ENCODE measurements at places on chromosomes 11 and 22.

DNA sequence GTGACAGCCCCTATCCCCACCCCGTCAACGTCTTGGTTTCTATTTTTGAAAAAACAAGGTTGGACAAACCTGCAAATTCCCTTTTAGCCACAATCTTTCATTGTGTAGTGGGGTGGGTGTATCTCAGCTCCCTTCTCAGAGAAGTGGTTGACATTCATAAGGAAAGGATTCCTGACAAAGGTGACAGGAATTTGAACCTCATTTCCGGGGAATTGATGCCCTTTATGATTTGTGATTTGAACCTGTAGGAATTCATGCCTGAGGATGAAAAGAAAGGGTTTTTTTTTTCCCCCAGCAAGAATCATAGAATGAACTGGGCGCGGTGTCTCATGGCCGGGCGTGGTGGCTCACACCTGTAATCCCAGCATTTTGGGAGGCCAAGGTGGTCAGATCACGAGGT is 14.5 kb downstream of the YPEL4 start:
- no peak for DNase-seq

GRCh38 chr11:27309046-27309445 is 54.0 kb downstream of the CCDC34 start:
- no peak for DNase-seq

DNA sequence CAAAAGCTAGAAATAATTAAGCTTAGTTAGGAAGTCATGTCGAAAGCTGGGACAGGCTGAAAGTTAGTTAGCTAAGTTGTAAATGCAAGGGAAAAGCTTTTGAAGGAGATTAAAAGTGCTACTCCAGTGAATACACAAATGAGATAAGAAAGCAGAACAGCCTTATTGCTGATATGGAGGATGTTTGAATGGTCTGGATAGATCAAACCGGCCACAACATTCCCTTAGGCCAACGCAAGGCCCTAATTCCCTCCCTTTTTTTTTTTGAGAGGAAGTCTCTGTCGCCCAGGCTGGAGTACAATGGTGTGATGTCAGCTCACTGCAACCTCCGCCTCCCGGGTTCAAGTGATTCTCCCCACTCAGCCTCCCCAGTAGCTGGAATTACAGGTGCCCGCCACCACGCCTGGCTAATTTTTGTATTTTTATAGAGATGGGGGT is 23.3 kb upstream of the WEE1 start:
- DNase-seq: peak; percentile 81

DNA sequence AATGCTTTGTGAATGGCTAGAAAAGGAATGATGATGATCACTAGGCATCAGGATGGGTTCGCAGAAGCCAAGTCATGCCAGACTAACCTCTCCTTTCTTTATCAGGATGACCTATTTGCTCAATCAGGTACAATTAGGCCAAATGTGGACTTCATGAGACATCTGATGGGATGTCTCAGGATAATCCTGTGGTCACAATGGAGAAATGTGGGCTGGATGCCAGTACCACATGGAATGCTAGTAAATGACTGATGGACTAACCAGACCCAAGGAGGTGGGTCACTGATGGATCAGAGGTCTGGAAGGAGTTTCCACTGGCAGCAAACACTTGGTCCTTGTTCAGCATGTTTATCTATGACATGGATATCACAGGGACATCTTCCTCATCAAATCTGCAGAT is 94.8 kb upstream of the PHOX2A start:
- DNase-seq: no peak

DNA sequence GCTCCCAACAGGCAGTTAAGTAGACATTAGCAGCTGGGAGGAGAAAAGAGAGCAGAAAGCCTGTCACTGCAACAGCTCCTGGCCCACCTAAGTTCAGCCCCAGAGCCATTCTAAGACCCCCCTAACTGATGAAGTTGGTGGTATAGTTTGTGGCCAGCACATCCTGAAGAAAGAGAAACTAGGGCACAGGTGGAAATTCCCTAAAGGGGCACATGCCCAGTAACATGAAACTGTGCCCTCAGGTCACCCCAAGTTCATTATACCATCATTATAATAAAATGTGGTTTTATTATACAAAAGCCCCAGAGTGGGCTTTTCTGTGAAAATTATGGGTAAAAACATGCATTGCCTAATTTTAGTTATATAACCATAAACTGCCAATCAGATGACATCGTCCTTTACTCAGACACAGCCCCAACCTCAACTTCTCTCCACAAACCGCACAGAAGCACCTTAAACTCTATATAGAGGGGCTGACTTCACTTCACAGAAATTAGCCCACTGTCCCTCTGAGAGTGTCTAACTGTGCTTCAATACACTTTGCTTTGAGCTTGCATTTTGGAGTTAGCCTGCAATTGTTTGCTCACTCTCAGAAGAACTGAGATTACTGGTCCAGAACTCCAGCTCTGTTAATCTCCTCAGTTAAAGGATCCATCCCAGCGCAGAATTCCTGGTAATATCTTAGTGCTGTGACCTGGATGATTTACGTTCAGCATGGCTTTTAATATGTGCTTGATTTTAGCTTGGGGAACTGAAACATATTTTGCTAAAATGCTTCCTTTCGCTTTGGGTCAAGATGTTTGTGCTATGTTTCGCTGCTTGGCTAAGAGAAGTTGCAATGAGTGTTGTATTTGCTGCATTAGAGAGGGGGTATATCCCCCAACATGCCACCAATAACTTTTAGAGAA is 1.8 kb upstream of the APOL3 start:
- DNase-seq: no peak

DNA sequence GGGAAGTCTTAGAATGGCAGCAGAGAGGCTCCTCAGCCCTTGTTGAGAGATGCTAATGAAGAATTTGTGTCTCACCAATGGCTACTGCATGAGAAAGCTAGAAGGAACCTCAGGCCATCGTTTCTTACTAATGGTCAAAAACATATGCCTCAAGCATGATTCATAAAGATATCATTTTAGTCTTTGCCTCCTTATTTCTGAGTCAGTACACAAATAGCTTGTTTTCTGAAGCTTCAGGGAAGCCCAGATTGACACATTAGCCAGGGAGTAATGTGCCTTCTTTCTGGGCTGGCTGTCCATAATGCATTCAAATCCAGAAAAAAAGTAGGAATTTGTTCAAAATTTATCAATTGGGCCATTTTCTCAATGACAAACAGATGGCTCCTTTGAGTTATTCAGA is 169.4 kb upstream of the ZBED5 start:
- DNase-seq: no peak

DNA sequence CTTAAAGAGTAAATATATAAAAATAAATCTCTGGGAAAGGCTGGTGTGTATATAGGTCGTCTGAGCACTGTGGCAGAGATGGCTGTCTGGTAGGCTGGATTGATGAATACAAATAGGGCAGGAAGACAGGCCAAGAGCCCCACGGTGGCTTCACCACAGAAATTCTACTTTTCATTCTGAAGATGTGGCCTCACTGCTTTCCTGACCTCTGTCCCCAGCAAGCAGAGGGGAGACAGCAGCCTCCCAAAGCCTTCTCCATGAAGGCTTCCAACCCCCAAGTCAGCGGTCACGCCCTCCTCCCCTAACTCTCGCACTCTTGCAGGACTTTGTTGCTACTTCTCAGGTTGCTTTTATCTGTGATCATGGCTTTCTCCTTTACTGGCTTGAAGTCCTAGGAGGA is 10.6 kb upstream of the KCNJ1 start:
- DNase-seq: no peak

DNA sequence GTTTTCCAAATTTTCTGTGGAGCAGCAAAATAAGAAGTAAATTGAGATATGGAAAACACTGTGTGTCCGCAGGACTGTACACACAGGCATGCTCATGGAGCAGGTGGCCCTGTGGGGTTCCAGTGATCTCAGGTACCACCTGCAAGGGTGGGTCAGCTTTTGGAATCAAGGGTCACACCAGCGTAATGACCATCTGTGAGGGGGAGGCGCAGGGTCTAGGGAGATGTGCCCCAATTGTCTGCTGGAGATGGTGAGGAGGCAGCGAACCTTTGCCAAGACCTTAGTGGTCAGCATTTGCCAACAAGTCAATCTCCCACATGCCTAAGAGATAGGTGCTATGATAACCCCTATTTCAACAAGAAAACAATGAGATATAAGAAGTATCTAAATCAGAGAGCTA is 49.4 kb downstream of the SHANK2 start:
- no peak for DNase-seq

- DNase-seq: no peak
Observed at GRCh38 chr11:131614631-131615030, 244.2 kb downstream of the NTM start.

DNA sequence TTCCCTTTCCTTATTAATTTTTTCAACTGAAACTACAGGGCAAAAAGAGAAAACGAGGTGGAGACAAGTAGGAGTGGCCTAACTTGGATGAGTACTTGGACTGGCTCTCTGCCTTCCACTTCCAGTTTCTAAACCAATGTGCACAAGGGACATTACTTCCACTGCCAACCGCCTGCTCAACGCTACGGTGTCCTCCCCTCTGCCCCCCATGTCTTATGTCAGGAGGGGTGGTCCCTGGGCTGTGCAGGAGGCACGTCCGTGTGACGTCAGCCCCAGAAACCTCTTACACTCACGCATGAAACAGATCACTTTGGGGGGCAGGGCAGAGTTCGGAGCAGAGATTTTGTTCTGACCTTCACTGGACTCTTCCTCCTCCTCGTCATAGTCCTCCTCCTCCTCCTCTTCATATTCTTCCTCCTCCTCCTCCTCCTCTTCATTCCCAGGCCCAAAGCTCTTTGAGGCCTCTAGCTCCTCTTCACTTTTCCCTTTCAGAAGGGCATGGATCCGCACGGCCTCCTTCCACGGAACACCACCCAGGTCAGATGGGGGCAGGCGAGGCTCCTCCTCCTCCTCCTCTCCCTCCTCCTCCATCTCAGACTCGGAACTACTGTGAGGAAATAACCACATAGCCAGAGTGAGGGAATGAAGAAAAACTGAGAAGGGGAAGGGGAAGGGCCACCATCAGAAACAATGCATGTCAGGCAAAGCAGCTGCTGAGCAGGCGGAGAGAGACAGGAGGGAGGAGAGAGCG is 57.4 kb upstream of the BID start:
- DNase-seq: no peak

DNA sequence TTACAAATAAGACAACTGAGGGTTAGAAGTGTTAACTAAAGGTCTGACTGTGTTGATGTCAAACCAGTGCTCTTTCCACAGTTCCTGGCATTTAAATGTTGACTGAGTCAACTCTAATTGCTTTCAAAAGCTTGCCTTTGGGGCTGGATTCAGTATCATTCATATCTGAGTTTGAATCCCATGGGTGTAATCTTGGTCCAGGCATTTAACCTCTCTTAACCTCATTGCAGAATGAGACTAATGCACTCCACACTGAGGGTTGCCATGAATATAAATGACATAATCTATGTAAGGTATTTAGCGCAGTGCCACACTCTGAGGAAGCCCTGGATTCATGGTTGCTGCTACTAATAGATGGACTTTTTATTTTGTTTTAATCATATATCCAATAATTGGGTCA is 274.3 kb downstream of the DDX10 start:
- DNase-seq: no peak

DNA sequence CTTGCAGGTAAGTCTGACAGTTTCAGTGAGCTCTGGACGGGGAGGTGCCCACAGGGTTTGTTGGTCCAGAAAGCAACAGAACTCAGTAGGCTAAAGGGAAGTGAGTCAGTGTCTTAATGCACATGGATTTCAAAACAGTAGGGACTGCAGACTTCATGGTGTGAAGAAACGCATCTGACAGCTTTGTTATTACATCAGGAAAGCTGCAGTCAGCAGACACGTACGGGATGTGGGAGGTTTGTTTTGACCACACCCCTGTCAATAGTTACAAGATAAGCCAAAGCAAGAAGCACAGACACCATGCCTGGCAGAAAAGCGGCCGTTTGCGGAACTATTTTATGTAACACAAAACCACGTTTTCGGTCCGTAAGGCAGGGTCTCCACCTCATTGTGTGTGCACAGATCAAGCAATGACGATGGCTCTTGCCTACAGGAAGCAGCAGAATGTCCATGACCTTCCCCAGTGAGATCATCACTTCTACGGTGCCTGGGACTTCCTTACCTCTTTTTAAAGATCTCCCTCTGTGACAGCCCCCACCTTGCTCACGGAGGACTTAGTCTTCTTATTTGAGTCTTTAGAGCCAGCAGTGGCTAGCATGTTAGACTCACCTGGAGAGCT is 58.2 kb upstream of the FTH1 start:
- peak; percentile 93 for DNase-seq

GRCh38 chr11:17846852-17847453 is 112.4 kb downstream of the KCNC1 start:
- no peak for DNase-seq

DNA sequence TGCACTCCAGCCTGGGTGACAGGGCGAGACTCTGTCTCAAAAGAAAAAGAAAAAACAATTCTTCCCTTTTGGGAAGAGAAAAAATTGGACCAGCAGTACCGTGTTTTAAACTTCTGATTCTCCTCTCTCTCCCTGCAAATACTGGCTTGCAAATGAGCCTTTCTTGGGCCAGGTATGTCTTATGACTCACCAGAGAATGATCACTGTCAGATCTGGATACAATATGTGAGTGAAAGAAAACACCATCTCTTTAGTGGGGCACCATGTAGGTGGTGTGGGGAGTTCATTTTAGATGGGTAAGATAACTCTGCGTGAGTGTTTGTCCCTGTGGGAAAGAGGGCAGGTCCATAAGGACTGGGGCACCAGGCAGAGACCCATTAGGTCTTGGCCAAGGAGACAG is 2.4 kb upstream of the SCGB2A2 start:
- DNase-seq: no peak

- no peak for DNase-seq
Observed at GRCh38 chr11:75986966-75987365, 172.0 kb downstream of the UVRAG start.

GRCh38 chr11:3127706-3128355 is 37.3 kb downstream of the OSBPL5 start:
- DNase-seq: no peak

- DNase-seq: no peak
Observed at GRCh38 chr11:2365571-2366210, 11.4 kb upstream of the CD81 start.

- no peak for DNase-seq
Observed at GRCh38 chr11:31995032-31995431, 95.8 kb upstream of the RCN1 start.

DNA sequence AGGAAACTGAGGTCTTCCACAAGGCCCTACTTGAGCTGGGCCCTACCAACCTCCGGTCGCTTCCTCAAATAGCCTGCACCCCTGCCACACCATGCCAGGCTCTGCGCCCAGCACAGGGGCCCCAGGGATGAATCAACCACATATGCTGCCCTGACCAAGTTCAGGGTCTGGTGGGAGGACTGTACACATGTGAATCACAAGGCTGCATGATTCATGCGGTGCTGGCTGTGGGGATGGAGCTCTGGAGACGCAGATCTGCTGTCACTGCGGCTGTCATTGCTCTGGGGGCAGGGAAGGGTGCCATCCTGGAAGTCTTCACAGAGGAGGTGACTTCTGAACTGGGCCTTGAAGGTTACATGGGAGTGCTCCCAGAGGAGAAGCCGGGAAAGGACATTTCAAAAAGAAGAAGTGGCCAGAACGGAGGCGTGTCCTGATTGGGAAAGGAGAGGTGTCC is 21.5 kb downstream of the CYTH4 start:
- no peak for DNase-seq

All from CMK (cell line).